ENCODE measurements at places on chromosomes 12 and 14. TPM values are rescaled to one million over a fixed set of nuclear protein-coding genes. Genes with fewer than 3 reads are reported as not detected.

MANSC4 gene
- not detected for polyA plus RNA-seq

C12orf50 gene
- 0.16 TPM for polyA plus RNA-seq

SYNDIG1L gene
- polyA plus RNA-seq: 0.24 TPM

VRTN gene
- not detected for polyA plus RNA-seq

PTPRR gene
- 0.56 TPM for polyA plus RNA-seq

KRT74 gene
- not detected for polyA plus RNA-seq

CCDC198 gene
- not detected for polyA plus RNA-seq

SMCO2 gene
- polyA plus RNA-seq: 0.88 TPM

FAM90A1 gene
- 0.30 TPM for polyA plus RNA-seq

LTB4R2 gene
- 2.7 TPM for polyA plus RNA-seq

KCNC2 gene
- not detected for polyA plus RNA-seq

DNA sequence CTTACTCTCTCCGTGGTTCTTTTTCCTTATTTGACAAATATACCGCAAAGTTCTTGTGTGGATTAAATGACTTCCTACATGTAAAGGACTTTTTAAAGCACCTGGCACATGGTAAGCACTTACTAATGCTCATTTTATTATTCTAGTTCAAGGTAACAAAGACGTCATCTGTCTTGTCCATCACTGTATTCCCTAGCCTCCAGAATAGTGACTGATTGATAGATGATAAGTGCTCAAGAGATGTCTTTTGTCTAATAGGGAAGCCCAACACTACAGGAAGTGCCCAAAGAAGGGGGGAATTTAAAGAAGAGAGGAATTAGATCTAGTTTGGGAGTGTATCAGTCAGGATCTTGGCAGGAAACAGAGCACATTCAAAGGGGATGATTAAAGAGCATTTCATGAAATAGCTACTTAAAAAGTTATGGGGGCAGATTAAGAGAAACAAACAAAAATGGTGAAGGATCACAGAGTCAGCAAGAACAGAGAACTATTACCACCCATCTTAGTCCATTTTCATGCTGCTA, 151.9 kb downstream of the GXYLT1 start:
- H3K4me1 ChIP-seq: no peaks in the 10 kb centered on the region
- H3K4me3 ChIP-seq: no peak overlapping the region

DNA sequence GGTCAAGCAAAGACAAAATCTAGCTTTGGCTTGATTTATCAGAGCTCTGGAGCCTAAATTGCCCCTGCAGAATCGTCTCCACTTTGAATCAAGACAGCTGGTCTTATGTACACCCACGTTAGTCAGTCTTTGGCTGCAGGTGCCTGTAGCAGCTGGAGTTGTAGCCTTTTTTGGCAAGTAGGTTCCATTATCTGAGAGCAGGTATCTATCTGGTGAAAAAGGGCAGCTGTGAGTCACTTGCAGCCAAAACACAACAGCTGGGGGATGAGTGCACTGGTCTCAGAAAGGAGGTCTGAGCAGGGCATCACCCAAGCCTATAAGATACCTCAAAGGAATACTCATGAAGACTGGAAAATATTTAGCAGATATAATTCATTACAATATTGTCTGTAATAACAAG, 43.6 kb upstream of the KCNH5 start:
- no peaks in the 10 kb centered on the region for H3K27me3 ChIP-seq
- no peak overlapping the region for H3K4me3 ChIP-seq
- no peak for DNase-seq
- no peak overlapping the region for H3K27ac ChIP-seq
- H3K36me3 ChIP-seq: no peaks in the 10 kb centered on the region

DNA sequence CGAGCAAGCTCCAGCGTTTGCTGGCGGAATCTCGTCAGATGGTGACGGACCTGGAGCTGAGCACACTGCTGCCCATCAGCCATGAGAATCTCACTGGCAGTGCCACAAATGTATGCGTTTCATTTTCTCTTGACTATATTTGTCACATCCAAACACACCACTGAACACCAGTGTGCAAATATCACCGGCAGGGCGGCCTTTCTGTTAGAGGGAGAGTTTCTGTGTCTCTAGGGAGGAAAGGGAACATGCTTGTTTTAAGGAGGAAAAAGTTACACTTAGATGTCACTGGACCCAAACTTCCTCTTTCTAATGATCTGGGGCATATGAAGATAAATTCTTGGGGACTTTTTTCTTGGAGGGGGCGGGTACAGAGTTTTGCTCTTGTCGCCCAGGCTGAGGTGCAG, 21.9 kb upstream of the HIP1R start:
- no peak for DNase-seq
- H3K4me1 ChIP-seq: no peaks in the 10 kb centered on the region
- no peak overlapping the region for H3K4me3 ChIP-seq
- H3K36me3 ChIP-seq: no peaks in the 10 kb centered on the region

GRCh38 chr12:47366157-47366556, 286.4 kb upstream of the AMIGO2 start:
- no peak overlapping the region for H3K4me3 ChIP-seq
- H3K4me1 ChIP-seq: no peaks in the 10 kb centered on the region
- H3K27ac ChIP-seq: no peak overlapping the region

DNA sequence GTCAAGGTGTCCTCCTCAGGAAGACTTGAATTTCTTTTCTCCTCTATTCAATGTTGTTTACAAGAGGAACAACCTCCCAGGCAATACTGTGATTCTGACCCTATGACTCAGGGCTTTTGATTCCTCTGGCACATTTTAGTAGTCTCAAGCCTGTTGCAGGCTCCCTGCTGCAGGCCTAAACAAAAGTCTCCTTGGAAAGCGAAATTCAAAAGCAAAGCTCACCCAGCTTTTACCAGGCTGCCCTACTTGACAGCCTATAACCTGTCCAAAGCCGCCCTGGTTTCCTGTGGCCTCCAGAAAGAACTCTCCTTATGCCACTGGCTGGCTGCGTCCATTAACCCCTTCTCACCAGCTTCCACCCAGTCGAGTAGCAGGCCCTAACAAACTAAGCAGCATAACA, 11.6 kb downstream of the FGD6 start:
- H3K36me3 ChIP-seq: no peaks in the 10 kb centered on the region
- no peaks in the 10 kb centered on the region for H3K27me3 ChIP-seq
- peak; percentile 60 for DNase-seq

DNA sequence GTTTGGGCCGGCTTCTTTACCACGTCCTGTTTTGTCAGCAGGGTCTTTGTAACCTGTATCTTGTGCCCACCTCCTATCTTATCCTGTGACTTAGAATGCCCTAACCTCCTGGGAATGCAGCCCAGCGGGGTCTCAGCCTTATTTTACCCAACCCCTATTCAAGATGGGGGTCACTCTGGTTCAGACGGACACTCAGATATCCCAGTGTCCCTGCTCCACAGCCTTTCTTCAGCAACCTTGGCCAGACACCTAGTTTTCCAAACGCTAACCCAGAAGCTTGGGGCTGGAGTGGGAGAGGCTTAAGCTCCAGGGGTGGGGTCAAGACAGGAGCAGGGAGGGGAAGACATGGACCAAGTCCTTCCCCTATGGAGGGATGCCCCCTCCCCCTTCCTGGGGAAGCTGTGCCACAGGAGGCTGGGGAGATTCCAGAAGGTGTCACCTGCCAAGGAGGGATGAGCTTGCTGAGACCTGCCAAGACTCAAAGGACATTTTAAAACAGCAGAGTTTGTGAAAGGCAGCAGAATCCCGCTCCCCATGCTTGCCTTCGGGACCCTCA, 62.2 kb downstream of the RIN3 start:
- no peaks in the 10 kb centered on the region for H3K4me1 ChIP-seq
- no peaks in the 10 kb centered on the region for H3K27me3 ChIP-seq
- H3K36me3 ChIP-seq: no peaks in the 10 kb centered on the region
- no peak for DNase-seq
- no peak overlapping the region for H3K4me3 ChIP-seq
- H3K27ac ChIP-seq: no peak overlapping the region

DNA sequence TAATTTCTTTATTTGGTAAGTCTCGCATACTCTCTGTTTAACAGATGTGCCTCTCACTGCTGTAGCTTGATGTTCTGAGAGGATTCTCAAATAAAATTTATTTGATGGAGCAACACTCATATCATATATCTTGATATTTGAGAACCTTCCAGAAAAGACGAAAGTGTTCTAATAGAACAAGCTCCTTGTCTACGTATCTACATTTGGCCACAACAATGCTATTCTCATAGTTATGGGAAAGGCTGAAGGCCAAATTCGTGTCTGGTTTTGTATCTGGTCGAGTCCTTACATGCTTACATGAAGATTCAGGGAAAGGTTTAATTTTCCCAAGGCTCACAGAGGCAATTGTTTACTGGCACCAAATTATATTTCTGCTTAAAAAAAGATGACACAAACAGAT, 186.7 kb upstream of the SLC38A2 start:
- no peak for DNase-seq
- peaks cover 30% of the 10 kb centered on the region for H3K4me1 ChIP-seq
- no peak overlapping the region for H3K4me3 ChIP-seq

GRCh38 chr12:63994704-63995103, 150.2 kb downstream of the SRGAP1 start:
- H3K4me1 ChIP-seq: no peaks in the 10 kb centered on the region
- no peak overlapping the region for H3K4me3 ChIP-seq
- DNase-seq: no peak
- no peaks in the 10 kb centered on the region for H3K36me3 ChIP-seq
- no peaks in the 10 kb centered on the region for H3K27me3 ChIP-seq

GRCh38 chr12:114729731-114730130, 45.8 kb upstream of the TBX3 start:
- DNase-seq: no peak
- H3K4me3 ChIP-seq: no peak overlapping the region
- H3K4me1 ChIP-seq: no peaks in the 10 kb centered on the region
- no peaks in the 10 kb centered on the region for H3K27me3 ChIP-seq

- H3K4me1 ChIP-seq: no peaks in the 10 kb centered on the region
- no peaks in the 10 kb centered on the region for H3K27me3 ChIP-seq
- no peak overlapping the region for H3K27ac ChIP-seq
- no peaks in the 10 kb centered on the region for H3K36me3 ChIP-seq
- no peak overlapping the region for H3K4me3 ChIP-seq
These were observed 75.3 kb upstream of the OR4E1 start for GRCh38 chr14:21748869-21749303.

DNA sequence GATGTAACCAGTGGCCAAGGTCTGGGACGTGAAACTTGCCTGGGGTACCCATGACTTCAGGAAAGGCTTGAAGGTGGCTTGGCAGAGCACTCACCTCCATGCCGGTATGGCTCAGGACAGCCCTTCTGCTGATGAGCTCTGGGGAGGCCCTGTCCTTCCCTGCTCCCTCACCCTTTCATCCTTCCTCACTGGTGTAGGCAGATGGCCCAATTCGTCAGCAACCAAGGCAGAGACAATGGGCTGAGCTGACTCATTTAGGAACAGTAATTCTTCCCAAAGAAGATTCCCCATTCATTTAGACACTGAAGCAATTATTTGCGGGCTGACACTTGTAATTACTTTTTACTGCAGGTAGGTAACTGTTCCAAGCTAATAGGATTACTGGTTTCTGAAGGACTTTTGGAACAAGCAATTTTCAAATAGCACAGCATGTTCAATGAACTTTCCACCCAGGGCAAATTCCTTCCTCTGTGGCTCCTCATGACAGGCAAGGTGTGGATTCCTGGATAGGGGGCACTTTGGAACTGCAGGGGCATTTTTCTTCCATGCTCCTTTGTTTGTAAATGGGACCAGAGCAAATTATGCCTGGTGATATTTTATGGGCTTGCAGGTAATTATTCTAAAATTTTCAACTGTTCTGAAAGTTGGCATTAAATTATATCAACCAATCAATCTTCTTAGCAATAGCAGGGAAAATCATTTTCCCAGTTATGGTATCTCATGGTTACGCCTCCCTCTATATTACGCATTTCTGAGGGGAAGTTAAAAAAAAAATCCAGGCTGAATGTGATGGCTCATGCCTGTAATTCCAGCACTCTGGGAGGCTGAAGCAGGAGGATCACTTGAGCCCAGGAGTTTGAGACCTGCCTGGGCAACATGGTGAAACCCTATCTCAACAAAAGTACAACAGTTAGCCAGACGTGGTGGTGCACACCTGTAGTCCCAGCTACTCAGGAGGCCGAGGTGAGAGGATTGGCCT, 24.1 kb upstream of the NRDE2 start:
- H3K27ac ChIP-seq: no peak overlapping the region
- H3K36me3 ChIP-seq: no peaks in the 10 kb centered on the region
- no peak for DNase-seq
- no peak overlapping the region for H3K4me3 ChIP-seq
- H3K4me1 ChIP-seq: no peaks in the 10 kb centered on the region
- H3K27me3 ChIP-seq: no peaks in the 10 kb centered on the region

DNA sequence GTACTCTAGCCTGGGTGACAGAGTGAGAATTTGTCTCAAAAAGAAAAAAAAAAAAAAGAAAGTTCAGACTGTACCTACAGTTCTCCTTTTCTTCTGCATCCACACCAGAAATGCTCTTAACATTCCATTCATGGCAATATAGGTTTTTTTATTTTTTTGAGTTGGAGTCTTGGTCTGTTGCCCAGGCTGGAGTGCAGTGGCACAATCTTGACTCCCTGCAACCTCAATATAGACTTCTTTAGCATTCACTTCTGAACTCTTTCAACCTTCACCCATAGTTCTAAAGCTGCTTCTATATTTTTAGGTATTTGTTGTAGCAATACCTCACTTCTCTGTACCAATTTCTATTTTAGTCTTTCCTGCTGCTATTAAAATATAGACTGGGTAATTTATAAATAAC, 1095.7 kb downstream of the FLRT2 start:
- H3K36me3 ChIP-seq: no peaks in the 10 kb centered on the region
- H3K4me1 ChIP-seq: no peaks in the 10 kb centered on the region
- no peak overlapping the region for H3K4me3 ChIP-seq
- DNase-seq: no peak
- no peaks in the 10 kb centered on the region for H3K27me3 ChIP-seq

DNA sequence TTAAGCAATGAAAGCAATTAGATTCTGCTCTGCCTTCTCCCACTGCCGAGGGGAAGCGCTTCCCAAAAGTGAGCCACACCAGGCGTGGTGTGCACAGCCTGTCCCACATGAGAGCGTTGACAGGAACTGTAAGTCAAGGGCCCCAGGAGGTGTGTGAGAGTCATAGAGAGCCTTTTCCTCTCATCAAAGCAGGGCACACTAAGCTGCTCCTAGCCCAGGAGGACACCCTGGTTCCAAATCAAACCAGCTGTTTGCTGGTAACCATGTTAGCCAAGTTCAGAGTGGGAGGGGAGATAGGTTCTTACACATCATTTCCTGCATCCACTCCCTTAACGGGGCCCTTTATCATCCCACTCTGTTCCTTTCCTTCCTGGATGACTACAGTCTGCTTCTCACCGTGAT, 98.3 kb downstream of the SPTSSA start:
- H3K4me3 ChIP-seq: no peak overlapping the region
- no peak overlapping the region for H3K27ac ChIP-seq
- no peaks in the 10 kb centered on the region for H3K4me1 ChIP-seq
- H3K27me3 ChIP-seq: no peaks in the 10 kb centered on the region

- H3K4me1 ChIP-seq: peaks cover 47% of the 10 kb centered on the region
- DNase-seq: no peak
- peak overlapping the region; percentile 85 for H3K27ac ChIP-seq
- H3K27me3 ChIP-seq: no peaks in the 10 kb centered on the region
- H3K36me3 ChIP-seq: no peaks in the 10 kb centered on the region
- H3K4me3 ChIP-seq: no peak overlapping the region
These were observed 24.4 kb upstream of the EID3 start for GRCh38 chr12:104279164-104279563.

GRCh38 chr14:82052778-82053177, 519.1 kb upstream of the SEL1L start:
- no peak overlapping the region for H3K27ac ChIP-seq
- no peaks in the 10 kb centered on the region for H3K4me1 ChIP-seq
- no peaks in the 10 kb centered on the region for H3K27me3 ChIP-seq
- DNase-seq: no peak

Measured in adrenal gland (tissue), 19 donors.